Esophagus squamous epithelium (tissue), 5 donors: ENCODE measurements at places on chromosomes 3 and 15.

DNA sequence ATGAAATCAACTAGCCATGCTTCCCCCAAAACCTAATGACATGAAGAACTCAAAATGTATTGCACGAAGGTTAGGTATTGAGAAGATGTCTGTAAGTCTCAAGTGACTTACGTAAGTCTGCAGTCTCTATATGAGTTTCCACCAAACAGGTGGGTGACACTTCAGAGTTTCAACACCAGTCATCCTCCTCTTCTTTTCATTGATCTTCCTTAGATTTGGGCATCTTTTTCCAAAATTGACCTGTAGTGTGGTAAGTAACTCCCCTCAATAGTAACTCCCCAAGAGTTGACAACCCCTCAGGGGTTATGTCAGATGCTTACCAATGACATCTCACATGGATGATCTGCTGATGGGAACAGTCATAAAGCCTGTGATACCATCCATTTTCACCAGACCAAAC lies 46.1 kb downstream of the GPR176 start:
- no peak for DNase-seq

- DNase-seq = no peak
Measured at GRCh38 chr3:73418681-73419080, 206.1 kb downstream of the PDZRN3 start.

- no peak for DNase-seq
Measured at GRCh38 chr3:152554980-152555379, 280.0 kb upstream of the P2RY1 start.

- no peak for DNase-seq
Measured at GRCh38 chr3:175015056-175015635, 156.0 kb downstream of the NAALADL2 start.

DNA sequence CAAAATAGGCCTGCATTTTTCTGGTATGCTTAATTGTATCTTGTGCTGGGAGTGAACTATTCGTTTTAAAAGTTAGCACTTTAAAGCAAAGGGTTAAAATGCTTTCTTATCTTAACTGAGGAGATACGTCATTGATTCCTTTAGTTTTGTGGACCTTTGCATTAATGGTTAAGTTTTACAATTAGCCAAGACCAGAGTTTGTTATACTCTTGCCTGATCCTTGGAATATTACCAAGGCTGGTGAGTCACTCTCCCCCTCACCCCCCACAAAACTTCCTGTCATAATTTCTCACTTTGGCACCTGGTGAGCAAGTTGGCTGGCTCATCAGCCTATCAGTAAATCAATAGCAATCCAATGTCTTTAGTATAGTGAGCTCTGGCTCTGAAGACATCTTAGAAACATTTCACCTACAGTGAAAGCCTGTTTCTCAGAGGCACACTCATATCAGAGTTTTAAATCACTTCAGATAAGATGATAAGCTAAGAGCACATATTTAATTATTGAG lies 26.7 kb downstream of the SLC2A2 start:
- no peak for DNase-seq

DNA sequence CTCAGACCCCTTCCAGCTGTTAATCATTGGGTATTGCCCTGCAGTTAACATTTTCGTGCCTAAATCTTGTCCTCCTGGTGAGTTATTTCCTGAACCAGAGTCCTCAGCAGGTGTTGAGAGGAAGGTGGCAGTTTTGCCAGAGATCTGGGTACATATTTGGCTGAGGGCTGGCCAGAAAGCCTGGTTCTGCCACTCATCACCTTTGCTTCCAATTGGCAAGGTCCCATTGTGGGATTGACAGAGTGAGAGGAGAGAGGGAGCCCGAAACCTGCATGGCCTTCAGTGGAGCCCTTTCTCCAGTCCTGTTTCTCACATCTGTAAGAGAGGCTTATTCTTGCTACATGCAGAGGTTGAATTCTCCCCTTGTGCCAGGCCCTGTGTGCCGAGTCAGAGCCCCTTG lies 8.9 kb upstream of the TKT start:
- no peak for DNase-seq

DNA sequence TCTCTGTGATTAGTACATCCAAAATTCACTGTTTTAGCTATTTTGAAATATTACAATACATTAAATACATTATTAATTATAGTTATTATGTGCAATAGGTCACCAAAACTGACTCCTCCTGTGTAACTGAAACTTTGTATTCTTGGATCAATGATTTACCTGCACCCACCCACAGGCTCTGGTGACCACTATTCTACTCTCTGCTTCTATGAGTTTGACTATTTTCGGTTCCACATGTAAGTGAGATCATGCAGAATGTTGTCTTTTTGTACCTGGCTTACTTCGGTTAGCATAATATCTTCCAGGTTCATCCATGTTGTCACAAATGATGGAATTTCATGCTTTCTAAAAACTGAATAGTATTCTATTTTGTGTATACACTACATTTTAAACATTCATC lies 43.8 kb downstream of the SLC2A2 start:
- no peak for DNase-seq

DNA sequence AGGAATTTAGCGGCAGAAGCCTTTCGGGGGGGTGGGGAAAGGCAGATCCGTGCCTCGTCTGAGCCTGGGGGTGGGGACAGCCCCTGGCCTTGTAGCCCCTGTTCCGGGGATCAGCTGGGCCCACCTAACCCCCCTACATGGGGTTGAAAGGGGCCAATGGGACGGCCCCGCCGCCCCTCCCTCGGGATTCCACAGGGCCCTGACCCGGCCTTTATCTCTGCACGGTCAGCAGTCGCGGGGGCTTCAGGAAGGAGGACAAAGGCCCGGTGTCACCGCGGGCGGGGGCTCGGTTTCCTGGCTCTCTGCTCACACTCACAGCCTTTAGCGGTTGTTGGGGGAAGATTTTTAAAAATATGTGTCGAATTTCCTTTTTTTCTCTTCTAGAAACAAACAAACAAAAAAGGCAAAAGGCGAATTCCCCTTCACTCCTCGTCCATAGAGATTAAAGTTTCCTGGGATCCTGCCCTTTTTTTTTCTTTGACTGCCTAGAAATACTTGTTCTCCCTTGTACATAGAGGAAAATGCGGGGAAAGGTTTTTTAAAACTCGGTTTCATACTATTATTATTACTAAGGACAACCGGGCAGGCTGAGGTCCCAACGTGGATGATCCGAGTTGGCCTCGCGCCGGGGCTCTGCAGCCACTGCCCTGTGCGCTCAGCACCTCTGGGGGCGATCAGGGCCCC lies 7.9 kb downstream of the FOXL2 start:
- no peak for DNase-seq

GRCh38 chr15:50053055-50053856 lies 65.8 kb downstream of the ATP8B4 start:
- no peak for DNase-seq

DNA sequence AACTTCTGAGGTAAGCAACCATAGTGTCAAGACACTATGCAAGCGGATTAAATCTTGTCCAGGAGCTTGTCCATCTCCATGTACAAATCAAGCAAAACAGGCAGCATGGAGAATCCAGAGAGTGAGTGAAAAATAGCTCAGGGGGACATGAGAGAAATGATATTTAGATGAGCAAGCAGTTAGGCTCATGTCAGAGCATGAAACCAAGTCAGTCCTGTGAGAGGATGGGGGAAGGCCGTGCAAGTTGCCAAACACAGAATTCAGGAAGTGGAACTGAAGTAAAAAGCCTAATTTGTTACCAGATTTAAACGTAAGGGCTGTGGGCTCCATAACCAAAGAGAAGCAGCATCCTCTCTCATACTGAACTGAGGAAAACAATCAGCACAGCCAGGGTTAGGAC lies 995.9 kb downstream of the MCTP2 start:
- DNase-seq = no peak

GRCh38 chr3:129609591-129610182 lies 3.2 kb upstream of the PLXND1 start:
- no peak for DNase-seq

DNA sequence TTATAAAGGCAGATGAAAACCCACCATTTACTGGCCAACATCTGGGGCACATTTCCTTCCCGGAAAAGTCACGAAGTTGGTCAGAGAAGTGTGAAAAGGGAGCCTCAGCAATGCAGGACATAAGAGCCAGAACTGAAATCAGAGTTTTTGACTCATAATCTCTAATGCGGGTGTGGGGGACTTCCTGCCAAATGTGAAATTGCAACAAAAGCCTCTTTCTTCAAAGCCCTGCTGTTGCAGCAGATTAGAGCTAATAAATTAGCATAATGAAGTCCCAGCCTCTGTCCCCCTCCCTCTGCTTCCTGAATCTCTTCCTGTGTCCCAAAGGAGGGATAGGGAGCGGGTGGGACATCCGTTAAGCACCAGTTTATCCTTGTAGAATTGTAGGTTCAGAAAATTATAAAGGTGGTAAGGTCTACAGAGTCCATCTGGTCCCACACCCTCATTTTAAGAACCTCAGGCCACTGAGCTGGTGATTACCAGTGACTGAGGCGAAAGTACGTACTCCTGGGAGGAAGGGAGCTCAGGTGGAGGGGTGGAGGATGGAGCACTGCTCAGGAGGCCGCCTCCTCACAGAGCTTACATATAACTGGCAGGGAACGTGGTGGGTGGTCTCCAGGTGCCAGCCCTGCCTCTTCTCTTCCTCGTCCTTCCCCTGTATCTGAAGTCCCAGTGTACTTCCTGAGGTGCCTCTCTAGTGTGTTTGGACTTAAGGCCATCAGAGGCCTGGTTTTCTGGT lies 35.0 kb downstream of the ST6GAL1 start:
- DNase-seq = no peak

DNA sequence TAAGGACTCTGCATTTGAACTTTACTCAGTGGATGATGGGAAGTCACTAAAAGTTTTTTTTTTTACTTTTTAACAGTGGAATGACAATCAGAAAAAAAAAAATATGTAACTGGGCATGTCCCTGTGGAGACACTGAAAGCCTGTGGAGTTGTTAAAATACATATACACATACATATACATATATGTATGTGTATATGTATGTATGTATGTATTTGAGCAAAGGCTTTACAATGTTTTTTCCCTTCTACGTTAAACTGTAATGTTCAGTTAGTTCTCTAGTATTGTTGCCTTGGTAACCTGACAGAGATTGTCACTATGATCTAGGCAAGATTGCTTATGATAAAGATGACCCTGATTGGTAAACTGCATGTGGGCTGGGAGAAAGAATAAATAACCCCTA lies 30.3 kb downstream of the NSUN3 start:
- no peak for DNase-seq

DNA sequence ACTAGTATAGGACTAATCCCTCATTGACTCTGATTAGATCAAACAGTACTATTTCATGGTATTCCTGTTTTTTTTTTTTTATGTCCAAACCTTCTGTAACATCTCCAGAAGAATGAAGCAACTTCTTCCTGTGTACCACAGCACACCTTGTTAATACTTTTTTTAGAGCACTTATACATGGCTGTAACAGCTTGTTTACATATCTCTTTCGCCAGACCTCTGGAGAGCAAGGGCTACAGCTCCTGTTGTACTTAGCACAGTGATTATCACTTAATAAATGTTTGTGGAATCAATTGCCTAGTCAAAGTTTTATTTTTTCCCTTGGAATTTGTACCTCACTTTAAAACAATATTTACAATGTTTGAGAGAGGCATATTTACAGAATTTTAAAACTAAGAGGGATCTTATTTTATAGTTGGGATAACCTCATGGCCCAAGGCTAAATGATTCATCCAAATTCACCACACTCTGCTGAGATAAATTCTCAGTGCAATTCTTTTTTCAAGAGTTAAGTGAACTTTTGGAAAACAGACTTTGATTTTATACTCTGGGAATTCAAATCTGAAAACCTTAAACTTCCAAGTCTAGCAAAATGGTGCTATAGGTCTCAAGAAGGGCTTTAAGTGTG lies 9.2 kb upstream of the GATM start:
- DNase-seq = no peak

DNA sequence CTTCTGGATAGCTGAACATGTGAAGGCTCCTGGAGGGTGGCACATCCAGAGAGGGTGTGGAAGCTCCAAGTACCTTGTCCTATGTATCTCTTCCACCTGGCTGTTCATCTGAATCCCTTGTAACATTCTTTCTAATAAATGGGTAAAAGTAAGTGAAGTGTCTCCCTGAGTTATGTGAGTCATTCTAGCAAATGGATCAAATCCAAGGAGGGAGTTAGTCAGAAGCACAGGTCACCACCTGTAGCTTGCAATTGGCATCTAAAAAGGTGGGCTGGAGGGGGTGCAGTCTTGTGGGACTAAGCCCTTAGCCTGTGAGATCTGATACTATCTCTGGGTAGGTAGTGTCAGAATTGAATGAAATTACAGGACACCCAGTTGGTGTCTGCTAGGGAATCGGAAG lies 71.0 kb downstream of the WWTR1 start:
- no peak for DNase-seq

GRCh38 chr3:22542311-22542710 lies 660.8 kb upstream of the UBE2E2 start:
- DNase-seq = no peak

DNA sequence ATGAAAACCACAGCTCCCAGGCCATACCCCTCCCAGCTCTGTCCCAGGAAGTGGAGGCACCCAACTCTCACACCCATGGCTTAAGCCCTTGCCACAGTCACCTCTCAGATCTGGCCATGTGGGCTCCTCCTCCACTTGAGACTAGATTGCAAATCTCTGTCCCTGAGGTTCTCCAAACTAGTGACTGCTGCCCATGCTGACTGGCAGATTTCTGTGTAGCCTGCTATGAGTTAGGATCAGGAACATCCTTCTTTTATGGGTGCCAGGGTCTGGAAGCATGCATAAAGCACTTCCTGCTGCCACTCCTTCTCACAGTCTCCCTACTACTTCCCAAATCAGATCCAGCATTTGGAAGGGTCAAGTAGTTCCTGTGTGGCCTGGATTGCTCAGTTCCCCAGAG lies 59.6 kb upstream of the GOLIM4 start:
- no peak for DNase-seq

GRCh38 chr3:133661454-133662277 lies at the start of gene TOPBP1:
Gene TOPBP1 (minus strand): TSS chr3:133661941. CDS start chr3:133661127, 814 bp downstream.
- peak; percentile 12 for DNase-seq

DNA sequence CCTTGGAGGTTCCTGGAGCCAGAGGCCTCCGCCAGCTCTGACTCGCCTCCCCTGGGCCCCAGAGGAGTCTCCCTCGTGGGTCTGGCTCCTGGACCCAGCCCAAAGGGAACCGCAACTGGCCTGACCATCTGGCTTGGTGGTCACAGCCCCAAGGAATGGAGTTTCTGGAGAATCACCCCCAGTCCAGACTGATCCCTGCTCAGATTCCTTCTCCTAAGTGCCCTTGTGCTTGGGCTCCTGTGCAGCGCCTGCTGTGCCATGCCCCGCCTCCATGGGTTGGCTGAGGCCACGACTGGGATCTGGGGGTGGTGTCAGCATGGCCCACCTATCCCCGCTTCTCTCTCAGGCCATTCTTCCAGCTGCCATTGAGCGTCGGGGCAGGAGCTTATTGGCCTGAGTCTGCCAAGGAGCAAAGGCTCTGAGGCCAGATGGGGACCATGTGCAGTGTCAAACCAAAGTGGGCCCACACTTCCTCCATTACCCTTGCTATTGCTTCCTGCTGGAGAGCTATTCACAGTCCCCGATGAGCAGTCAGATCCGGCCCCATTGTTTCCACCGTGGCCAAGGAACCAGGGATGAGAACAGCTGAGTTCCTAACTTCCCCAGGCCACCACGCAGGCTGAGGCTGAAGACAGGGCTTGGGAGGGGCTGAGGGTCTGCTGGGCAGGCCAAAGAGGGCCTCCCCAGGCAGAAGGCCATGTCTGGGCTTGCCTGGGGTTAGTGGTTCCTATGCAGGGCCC lies 19.0 kb downstream of the CSPG4 start:
- no peak for DNase-seq
